ENCODE measurements at places on chromosomes 13 and 19.
A peak's percentile ranks its signal among the peaks of the same experiment; 100 is the strongest.

DNA sequence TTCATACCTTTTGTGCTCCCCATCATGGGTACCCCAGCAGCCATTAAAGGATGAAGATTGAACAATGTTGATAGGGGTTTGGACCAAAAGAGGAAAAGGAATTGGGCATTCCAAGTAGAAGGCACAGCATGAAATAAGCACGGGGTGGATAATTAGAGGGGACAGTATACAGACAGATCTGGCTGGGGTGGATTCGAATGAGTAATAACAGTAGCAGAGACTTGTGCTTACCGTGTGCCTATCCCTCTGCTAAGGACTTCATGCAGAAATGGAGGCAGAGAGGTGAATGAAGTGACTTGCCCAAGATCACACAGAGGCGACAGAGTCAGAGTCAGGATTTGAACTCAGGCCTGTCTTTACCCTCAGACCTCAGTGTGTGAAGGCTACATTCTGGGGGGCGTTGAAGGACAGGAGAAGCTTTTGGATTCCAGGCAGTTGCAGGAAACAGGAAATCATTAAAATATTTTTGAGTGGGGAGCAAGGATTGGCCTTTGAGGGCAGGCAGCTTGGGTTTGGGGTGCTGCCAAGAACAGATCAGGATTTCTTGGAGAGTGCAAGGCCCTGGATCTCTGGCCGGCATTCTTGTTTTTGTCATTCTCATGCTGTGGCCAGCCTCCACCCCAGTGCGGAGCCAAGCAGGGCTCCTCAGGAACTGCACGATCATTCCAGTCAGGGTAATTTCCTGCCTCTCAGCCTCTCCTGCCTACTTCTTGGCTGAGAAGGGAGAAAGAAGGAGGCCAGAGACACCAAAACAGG is 18.7 kb downstream of the PAF1 start:
- DNase-seq: no peak

- peak; percentile 25 for DNase-seq
Measured at GRCh38 chr19:18675779-18676178, 7.7 kb upstream of the CRTC1 start.

DNA sequence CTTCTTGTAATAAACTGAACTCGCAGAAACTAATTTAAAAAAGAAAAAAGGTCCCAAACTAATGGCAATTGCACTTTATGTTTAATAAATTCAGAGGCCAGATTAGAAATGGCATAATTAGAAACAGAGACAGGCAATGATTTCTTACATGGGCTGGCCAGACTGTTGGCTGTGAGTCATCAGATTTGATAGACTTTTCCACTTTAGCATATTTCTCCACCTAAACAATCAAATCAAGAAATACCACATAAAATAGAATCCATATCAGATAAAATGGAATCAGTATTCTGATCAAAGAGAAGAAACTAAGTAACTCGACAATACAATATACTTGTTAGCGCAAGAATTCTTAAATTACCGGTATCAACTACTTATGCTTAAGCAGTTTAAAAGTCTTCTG is 29.0 kb downstream of the EXOSC8 start:
- DNase-seq: no peak

DNA sequence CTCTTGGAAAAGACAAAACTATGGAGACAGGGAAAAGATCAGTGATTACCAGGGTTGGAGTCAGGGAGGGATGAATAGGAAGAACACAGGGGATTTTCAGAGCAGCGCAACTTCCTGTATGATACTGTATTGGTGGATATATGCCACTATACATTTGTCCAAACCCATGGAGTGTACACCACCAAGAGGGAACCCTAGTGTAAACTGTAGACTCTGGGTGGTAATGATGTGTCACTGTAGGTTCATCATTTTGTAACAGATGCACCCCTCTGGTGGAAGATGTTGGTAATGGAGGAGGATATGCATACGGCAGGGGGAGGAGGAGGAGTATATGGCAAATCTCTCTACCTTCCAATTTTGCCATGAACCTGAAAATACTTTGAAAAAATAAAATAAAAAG is 68.1 kb downstream of the UFM1 start:
- peak; percentile 52 for DNase-seq
